ENCODE measurements at places on chromosomes 1 and 21. TPM values are rescaled to one million over a fixed set of nuclear protein-coding genes. Genes with fewer than 3 reads are reported as not detected.

DNA sequence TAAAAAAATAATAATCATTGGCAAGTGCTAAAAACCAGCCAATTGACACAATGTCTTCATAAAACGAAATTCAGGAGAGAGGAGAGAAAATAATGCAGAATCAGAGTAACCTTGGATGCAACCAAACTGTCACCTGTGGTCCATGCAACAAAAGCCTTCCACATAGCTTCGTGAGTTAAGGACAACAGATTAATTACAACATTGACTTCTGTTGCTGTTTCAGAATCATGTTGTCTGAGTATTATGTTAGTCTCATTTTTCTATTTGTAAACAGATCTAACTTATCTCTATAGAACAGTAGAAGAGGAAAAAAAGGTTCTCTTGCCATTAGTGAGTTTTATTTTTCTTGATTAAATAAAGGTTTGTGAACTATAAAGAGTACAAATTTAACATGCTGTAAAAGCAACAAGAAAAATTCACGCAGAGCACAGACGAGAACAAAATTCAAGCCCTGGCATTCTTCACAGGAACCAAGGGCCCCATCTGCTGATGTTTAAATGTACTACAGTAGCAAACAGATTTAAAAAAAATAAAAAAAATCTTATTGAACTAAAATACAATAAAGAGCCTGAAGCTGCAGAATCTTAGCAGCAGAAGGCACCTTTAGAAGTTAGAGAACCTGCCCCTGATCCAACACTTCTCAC is 381.1 kb upstream of the PKN2 start:
- H3K4me3 ChIP-seq = no peak overlapping the region
- H3K4me1 ChIP-seq = no peaks in the 10 kb centered on the region
- no peaks in the 10 kb centered on the region for H3K36me3 ChIP-seq
- no peak for DNase-seq
- H3K27ac ChIP-seq = no peak overlapping the region
- no peaks in the 10 kb centered on the region for H3K27me3 ChIP-seq

CELA2A gene
- not detected for total RNA-seq

DNA sequence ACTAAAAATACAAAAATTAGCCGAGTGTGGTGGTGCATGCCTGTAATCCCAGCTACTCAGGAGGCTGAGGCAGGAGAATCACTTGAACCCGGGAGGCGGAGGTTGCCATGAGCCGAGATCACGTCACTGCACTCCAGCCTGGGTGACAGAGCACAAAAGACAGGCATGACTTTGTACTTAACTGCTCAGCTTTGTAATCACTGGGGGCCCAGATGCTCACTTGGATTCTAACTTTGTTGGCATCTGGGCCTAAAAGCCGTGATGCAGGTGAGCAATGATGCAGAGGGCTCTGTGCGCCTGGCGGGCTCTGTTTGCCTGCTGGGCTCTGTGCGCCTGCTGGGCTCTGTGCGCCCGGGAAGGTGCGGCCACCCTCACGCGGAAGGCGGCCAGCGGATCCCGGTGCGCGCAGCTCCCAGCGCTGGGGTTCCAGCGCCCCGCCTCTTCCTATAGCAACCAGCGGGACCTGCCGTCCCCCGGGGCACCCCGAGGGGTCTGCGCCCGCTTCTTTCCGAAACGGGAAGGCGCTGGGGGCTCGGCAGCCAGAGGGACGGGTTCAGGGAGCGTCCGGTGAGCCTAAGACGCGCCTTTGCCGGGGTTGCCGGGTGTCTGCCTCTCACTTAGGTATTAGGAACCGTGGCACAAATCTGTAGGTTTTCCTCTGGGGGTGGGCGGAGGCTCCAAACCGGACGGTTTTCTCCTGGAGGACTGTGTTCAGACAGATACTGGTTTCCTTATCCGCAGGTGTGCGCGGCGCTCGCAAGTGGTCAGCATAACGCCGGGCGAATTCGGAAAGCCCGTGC is 31.7 kb downstream of the PRMT2 start:
- no peaks in the 10 kb centered on the region for H3K27me3 ChIP-seq
- DNase-seq = peak; percentile 40
- H3K4me1 ChIP-seq = peaks cover 7% of the 10 kb centered on the region
- H3K27ac ChIP-seq = no peak overlapping the region

GRCh38 chr1:11537854-11538591 is 59.1 kb downstream of the DISP3 start:
- no peak for DNase-seq
- no peak overlapping the region for H3K4me3 ChIP-seq
- no peak overlapping the region for H3K27ac ChIP-seq
- no peaks in the 10 kb centered on the region for H3K4me1 ChIP-seq
- no peaks in the 10 kb centered on the region for H3K27me3 ChIP-seq
- no peaks in the 10 kb centered on the region for H3K36me3 ChIP-seq

KPNA6 gene
- total RNA-seq = 70.0 TPM

- H3K27me3 ChIP-seq = no peaks in the 10 kb centered on the region
- no peak overlapping the region for H3K4me3 ChIP-seq
- H3K36me3 ChIP-seq = no peaks in the 10 kb centered on the region
- no peak for DNase-seq
- H3K27ac ChIP-seq = no peak overlapping the region
Measured at GRCh38 chr1:56446531-56447098, 132.7 kb downstream of the PLPP3 start.

GRCh38 chr1:207811920-207812720 is 60.3 kb downstream of the CD46 start:
- peaks cover 70% of the 10 kb centered on the region for H3K4me1 ChIP-seq
- no peak for DNase-seq
- H3K27me3 ChIP-seq = no peaks in the 10 kb centered on the region
- peak overlapping the region; percentile 81 for H3K27ac ChIP-seq
- H3K4me3 ChIP-seq = no peak overlapping the region
- H3K36me3 ChIP-seq = peaks cover 63% of the 10 kb centered on the region

- no peak for DNase-seq
- H3K4me3 ChIP-seq = no peak overlapping the region
Measured at GRCh38 chr1:156970017-156970416, 49.6 kb downstream of the LRRC71 start.

AMY1C gene
- not detected for total RNA-seq

DNA sequence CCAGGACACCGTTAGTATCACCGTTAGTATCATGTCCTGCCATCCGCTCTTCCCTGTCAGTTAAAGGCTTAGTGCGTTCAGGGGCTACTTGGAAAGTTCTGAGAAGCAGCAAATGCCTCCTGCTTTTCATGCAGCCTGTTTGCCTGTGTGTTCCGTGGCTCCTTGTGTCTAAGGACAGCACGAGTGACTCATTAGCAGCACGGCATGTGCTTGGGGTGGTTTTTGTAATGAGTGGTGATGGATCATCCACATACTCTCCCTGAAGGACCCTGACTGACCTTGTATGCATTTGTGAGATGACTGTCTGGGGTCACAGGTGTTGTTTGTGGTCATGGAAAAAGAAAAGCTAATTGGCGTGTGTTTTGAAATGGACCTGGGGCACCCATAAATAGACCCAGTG is 221.9 kb downstream of the PBX1 start:
- H3K27me3 ChIP-seq = no peaks in the 10 kb centered on the region
- no peak overlapping the region for H3K27ac ChIP-seq
- H3K4me1 ChIP-seq = no peaks in the 10 kb centered on the region
- H3K4me3 ChIP-seq = no peak overlapping the region
- DNase-seq = no peak
- H3K36me3 ChIP-seq = no peaks in the 10 kb centered on the region

FAM151A gene
- not detected for total RNA-seq
